ENCODE measurements at places on chromosomes 3 and 15. TPM values are rescaled to one million over a fixed set of nuclear protein-coding genes. Genes with fewer than 3 reads are reported as not detected.
A peak's percentile ranks its signal among the peaks of the same experiment; 100 is the strongest.

DNA sequence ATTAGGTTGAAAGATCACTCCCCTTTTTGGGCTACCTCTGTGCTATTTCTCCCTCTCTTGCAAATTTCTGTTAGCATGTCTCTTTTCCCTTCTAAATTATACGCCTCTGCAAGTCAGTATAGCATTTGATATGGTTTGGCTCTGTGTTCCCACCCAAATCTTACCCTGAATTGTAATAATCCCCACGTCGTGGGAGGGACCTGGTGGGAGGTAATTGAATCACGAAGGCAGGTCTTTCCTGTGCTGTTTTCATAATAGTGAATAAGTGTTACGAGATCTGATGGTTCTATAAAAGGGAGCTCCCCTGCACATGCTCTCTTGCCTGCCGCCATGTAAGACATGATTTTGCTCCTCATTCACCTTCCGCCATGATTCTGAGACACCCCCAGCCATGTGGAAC lies 41.0 kb downstream of the TAMM41 start:
- no peak for DNase-seq

DNA sequence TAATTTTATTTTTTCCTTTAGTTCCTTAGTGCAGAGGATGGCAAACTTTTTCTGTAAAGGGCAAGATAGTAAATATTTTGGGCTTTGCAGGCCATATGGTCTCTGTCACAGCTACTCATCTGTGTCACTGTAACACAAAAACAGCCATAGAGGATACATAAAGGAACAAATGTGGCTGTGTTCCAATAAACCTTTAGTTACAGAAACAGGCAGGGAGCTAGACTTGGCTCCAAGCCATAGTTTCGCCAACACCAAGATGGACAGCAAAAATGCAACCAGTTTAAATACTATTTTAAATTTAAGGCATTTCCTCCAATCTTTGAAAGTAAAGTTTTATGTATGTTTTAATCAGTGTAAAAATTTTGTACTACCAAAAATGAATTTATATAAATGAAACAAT lies 753.4 kb downstream of the FHIT start:
- no peak for DNase-seq

WNT5A gene
- 2.2 TPM for total RNA-seq

PIERCE2 gene
- 1.4 TPM for total RNA-seq

ARL14 gene
- total RNA-seq: not detected

HYAL1 gene
- 11.7 TPM for total RNA-seq

GJD2 gene
- not detected for total RNA-seq

- DNase-seq: no peak
Observed at GRCh38 chr15:88710027-88710715, 71.4 kb downstream of the ISG20 start.

RAB6B gene
- total RNA-seq: 8.9 TPM

DNA sequence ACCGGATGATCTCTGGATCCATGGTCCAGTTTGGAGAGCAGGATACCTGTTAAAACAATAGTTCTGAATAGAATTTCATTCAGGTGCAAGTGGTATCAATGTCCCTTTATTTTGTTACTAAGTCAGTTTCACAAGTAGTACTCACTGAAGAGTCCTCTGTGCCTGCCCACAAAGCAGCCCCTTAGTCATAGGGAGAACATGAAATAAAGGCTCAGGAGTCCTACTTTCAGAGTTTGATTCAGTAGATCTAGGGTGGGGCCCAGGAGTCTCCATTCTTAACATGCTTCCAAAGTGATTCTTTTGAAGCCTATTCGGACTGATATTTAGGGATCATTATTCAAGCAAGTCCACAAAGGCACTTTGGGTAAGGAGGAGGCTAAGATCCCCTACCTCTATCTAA lies 79.8 kb upstream of the ACKR4 start:
- no peak for DNase-seq

DNA sequence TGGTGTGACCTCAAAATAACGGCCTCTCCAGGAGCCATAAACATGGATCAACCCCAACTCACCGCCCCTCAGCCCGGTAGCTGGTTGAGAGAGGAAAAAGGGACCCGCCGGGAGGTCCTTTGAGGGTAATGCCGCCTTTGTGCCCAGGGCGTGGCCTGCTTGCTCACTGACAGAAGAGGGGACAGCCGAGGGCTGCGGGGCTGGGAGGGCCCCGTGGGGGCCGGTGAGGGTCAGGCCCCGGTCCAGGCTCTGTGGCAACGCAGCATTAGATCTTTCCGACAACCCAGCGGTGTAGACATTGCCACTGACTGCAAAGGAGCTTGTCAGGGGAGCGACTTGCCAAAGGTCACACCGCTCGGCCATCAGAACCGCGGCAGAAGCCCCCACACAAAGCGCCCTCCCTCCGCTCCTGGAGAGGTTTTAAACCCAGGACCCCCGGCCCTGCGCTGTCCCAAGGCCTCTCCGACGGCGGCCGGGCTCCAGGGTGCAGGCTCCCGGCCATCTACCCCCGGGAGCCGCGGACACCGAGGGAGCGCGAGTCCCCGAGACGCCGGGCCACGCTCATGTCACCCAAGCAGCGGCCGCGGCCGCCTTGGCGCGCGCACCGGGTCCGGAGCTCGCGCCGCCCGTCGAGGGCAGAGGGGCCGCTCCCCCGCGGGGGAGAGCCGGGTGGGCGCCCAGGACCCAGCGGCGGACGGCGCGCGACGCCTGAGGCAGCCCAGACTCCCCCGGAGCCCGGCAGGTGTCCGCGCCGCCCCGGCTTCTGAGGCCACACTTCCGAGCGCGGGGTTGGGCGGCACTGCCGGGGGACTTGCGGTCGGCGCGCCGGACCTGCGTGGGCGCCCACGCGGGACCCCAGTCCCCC lies 975 bp downstream of the PCSK6 start:
- peak; percentile 72 for DNase-seq

DNA sequence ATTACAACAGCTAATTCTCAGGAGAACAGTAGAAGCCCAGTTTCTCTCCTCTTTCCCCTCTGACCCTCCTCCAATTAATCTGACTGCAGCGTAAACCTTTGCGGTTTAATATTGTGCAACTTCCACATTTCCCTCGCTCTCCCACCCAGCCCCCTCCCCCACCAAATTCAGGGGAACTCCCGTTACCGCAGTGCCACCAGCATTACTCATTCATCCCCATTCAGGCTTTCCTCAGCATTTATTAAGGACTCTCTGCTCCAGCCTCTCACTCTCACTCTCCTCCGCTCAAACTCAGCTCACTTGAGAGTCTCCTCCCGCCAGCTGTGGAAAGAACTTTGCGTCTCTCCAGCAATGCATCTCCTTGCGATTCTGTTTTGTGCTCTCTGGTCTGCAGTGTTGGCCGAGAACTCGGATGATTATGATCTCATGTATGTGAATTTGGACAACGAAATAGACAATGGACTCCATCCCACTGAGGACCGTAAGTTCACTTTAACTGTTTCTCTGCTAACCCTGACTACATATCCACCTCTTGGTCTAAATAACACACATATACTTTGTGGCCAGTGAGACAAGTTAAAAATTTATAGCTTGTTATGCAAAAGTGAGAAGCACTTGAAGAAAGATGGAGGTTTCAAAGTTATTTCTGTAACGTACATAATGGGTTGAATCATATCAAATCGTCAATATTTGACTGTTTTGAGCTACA lies at the start of gene PTX3:
TSS of gene PTX3 (plus strand) at position 268 of the 709 bp plus-strand sequence. CDS start at position 352, 84 bp downstream.
- peak; percentile 81 for DNase-seq

NXPE3 gene
- 21.1 TPM for total RNA-seq

DNA sequence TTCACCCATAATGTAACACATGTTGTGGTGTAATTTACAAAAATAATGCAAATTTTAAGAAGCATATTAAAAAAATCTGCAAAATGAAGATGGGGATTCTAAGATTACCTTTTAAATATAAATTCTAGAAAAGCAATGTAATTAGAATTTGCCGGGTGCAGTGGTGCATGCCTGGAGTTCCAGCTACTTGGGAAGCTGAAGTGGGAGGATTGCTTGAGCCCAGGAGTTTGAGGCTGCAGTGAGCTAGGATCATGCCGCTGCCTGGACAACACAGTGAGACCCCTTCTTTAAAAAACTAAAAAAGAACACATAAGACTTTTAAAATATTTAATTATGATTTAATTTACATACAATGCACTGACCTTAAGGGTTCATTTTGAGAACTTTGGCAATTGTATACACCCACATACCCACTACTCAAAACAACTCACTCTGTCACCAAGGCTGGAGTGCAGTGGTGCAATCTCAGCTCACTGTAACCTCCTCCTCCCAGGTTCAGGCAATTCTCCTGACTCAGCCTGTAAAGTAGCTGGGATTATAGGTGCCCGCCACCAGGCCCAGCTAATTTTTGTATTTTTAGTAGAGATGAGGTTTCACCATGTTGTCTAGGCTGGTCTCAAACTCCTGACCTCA lies 134.0 kb upstream of the TBL1XR1 start:
- DNase-seq: no peak

CLDN1 gene
- total RNA-seq: 1.1 TPM
